ENCODE measurements at places on chromosomes 3 and 15.
A peak's percentile ranks its signal among the peaks of the same experiment; 100 is the strongest.

GRCh38 chr3:88150806-88151205, 1.0 kb downstream of the C3orf38 start:
- DNase-seq = peak; percentile 52

GRCh38 chr15:90959894-90960293, 5.2 kb downstream of the RCCD1 start:
- no peak for DNase-seq

DNA sequence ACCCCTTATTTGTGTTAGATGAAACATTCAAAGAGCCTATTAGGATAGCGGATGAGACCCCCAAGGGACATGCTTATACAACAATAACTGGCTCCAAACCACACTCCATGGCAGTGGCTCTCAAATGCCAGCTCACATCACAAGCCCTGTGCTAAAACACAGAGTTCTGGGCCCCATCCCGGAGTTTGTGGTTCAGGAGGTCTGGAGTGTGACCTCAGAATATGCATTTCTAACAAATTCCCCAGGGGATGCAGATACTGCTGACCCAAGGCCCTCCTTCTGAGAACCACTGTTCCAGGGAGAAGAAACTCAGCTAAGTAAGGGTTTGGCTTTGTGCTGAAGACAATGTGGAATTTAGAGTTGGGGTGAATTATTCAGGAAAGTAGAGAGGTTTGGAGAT, 3.6 kb downstream of the CCRL2 start:
- no peak for DNase-seq

DNA sequence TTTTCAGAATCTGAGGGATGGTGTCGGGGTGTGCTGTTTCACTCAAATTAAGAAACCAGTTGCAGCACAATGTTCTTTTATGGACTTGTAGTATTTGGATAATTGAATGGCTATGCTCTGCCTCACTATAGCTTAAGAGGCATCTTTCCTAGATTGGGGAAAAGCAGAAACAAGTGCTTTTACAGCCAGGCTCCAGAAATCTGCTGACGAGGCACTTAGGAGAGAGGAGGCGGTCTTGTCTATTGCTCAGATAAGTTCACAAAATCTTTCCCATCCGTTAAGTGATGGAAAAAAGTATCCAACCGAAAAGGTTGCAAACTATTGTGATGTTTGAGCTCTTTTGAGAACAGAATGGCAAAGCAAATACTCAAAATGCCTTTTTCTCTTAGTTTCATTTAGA, 336.1 kb upstream of the RARB start:
- DNase-seq = no peak

- no peak for DNase-seq
Observed at GRCh38 chr3:48715174-48715800, 1.7 kb downstream of the IP6K2 start.

- DNase-seq = no peak
Observed at GRCh38 chr15:71390096-71390495, 274.8 kb downstream of the THSD4 start.

DNA sequence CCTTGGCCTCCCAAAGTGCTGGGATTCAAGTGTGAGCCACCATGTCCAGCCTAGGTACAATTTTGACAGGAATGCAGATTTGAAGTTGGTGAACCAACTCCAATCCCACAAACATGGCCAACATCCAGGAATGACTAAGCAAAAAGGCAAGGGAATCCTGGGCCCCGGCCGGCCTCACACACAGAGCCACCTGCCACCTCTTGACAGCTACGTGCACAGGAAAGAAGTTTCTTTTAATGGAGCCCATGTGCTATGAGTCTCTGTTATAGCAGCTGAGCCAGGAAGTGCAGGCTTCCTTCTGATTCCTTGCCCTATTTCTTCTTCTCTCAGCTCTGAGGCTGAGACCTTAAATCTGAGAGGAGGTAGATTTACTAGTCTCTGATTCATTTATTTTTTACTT, 8.8 kb downstream of the TMEM40 start:
- peak; percentile 40 for DNase-seq

DNA sequence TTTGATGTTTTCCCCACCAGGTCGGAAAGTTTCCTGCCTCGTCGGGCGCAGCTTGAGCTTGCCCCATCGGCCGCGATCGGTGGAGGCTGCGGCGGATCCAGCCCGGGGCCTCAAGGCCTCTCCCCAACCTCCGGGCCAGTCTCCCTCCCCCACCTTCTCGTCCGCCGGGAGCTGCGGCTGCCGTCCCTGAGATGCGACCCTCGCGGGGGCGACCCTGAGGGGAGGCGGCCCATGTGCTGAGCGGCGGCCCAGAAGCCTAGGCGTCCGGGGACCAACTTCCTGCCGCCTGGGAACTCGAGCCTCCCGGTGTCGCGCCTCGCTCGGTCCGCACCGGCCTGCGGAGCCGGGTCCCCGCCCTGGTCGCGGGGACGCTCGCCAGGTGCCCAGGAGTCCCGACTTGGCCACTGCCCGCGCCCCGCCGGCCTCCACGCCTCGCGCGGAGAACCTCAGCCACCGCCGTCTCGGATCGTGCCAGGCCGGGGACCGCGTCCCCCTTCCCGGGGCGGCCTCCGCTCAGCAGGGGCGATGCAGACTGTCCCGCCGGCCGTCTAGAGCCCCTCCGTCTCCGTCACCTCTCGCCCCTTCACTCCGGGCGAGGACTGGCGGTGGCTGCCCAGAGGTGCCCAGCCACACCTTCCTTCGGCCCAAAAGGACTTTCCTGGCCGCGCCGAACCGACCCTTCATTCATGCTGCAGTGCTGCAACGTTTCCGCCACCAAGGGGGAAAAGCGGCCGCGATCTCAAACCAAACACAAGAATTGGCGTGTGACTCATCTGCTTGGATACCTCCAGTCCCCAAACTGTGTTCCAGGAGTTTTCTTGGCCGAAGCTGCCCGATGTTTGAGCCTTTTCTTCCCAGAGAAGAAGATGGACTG, 656 bp downstream of the SLMAP start:
- peak; percentile 61 for DNase-seq

DNA sequence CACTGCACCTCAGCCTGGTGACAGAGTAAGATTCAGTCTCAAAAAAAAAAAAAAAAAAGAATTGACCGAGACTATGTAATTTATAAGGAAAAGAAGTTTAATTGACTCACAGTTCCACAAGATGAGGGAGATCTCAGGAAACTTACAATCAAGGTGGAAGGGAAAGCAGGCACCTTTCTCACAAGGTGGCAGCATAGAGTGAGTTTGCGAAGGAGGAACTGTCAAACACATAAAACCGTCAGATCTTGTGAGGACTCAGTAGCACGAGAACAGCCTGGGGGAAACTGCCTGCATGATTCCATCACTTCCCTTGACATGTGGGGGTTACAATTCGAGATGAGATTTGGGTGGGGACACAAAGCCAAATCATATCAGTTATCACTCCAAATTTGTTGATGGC, 380.9 kb downstream of the EDEM1 start:
- peak; percentile 30 for DNase-seq

DNA sequence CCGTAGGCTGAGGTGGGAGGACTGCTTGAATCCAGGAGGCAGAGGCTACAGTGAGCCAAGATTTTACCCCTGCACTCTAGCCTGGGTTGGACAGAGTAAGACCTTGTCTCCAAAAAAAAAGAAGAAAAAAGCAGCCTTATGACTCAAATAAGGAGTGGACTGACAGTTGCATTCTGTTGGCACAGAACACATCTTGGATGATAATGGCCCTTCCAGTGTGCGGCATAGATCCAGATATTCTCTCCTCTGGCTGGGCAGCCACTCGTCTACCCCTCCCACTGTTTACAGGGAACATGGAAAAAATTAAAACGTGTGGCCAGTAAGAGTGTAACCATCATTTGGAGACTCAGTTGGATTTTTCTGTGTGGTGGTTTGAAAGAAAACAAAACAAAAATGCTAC, 118.6 kb upstream of the RNF7 start:
- no peak for DNase-seq

DNA sequence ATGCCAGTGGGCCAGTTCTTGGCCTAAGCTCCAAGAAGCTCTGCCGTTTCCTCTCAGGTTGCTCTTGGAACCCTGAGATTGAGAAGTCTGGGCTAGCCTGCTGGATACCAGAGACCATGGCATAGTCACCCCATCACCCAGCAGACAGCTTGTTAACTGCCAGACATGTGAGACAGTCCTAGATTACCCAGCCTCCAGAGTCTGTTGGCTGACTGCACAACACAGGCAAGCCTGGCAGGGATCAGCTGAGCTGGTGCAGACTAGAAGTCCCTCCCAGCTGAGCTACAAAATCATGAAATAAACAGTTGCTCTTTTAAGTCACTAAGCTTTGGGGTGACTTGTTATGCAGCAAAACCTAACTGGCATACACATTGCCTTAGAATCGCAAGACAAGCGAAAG, 5.2 kb downstream of the ANAPC13 start:
- no peak for DNase-seq

DNA sequence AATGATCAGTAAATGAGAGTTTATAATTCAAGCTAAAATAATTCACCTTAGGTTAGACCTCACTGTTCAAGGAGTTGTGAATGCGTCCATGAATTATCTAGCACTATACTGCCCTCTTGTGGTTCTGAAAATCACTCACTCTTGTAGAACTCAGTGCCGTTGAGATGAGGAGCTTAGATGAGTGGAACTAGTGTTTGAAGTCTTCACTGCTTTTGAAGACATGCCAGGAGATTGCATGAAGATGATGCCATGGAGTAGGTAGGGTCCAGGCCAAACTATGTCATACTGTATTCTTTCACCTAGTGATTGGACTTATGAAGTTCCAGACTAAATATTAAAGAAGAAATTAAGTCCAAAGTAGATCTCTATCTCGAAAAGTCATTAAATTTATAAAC, 28.8 kb downstream of the LYSMD4 start:
- DNase-seq = peak; percentile 88

DNA sequence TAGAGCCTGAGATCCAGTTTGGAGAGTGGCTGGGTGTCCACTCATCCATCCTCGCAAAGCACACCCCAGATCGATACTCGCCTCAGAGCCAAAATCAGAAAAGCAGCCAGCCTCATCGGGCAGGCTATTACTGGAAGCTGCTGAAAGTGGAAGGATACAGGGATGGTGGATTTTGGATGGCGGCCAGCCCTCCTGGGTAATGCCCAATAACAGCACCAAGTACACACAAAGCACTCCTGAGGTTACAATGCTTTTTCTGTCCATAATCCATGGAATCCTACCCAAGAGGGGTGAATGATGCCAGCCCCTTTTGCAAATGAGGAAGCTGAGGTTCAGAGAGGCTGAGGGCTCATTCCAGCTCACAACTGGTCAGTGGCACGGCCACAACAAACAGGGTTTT, 93.1 kb upstream of the SLC6A11 start:
- DNase-seq = no peak

DNA sequence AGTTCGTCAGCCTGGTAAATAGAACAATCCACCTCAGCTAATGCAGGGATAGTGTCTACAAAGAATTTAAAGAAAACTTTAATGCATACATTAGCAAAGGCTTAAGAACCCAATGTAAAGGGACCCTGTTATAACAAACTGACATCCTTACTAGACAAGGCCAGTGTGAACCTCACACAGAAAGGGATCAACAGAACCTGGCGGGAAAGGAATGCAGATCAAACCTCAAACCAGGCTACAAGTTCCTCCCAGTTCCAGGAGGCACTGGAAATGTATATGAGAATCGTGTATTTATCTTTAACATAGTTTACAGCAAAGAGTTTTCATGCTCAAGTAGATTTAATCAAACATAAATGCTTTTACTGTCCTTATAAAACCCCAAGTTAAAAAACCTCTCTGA, 37.6 kb upstream of the ATP11B start:
- DNase-seq = no peak

DNA sequence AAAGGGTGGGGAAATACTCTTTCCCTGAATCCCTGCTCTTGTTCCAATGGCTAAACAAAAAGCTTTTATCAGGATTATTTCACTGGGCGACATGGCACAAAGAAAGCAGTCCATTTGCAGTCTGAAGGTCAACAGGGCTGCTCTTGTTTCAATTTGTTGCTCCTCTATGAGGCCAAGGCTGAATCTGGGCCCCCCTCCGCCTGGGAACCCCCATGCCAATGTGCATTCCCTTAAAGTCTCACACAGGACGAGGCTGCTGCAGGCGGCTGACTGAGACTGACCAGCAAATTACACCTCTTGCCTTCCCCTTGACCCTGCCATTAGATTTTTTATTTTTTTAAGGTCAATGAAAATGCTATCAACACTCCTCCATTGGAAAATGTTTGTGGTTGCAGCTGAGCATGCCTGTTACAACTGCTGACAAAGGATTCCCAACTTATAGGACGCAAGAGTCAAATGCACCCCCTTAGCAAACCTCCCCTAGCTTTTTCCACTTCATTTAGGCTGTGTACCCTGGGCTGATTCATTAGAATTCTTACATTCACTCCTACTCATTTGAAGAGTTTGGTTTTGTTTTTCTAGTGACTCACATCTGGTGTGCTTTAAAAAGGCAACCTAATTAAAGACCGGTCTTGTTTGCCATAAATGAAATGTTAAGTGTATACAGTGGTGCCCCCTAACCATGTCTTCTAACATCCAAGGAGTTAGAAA, 60.8 kb upstream of the ARHGEF3 start:
- no peak for DNase-seq

DNA sequence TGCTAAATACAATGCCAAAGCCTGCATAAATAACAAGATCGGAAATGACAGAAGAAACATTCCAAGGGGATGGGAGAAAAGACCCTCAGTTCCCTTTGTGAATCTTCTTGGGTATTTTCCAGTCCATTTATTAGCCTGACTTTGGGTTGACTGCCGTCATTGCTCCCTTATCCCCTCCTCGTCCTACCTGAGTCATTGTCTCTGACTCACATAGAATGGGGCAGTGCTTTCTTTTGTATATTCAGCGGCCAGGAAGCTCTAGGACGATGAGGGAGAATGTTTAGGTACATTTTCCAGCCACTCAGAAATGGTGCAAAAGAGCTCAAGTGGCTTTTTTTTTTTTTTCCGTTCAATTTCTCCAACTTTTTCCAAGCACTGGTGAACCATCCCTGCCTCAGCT, 71.6 kb downstream of the KAT2B start:
- no peak for DNase-seq

- DNase-seq = peak; percentile 19
Observed at GRCh38 chr15:92683511-92683834, 27.9 kb upstream of the FAM174B start.

DNA sequence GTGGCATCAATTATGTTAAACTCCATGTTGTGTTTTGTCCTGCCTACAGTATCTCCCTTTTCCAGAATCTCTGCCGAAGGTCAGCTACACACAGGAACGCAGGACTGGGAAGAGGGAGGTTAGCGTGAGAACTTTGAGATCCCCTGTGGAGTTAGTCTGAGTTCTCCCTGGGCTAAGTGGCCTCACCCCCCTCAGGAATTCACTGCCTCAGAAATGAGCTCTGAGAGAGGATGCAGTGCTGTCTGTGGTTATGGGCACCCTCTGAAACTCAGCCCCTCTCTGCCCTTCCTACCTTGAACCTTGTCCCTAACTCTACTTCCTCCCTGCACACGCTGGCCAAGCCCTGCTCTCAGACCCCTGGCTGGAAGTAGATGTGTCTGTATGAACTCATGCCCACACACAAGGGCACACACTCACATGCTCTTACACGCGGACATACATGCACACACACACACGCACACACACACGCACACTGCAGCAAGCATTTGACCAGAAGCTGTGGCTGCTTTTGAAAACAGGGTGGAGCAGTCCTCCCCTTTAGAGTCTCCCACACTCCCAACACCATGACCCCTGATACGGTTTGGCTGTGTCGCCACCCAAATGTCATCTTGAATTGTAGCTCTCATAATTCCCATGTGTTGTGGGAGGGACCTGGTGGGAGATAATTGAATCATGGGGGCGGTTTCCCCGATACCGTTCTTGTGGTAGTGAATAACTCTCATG, 5.3 kb upstream of the VIPR1 start:
- no peak for DNase-seq

GRCh38 chr3:20997183-20997582, 753.8 kb downstream of the ZNF385D start:
- DNase-seq = no peak

Data from common myeloid progenitor, CD34-positive (primary cell).